Naive thymus-derived CD8-positive, alpha-beta T cell (primary cell): ENCODE measurements at places on chromosomes 3 and 15. TPM values are rescaled to one million over a fixed set of nuclear protein-coding genes. Genes with fewer than 3 reads are reported as not detected.

The CCR1 gene
- polyA plus RNA-seq: 2.0 TPM

The NLGN1 gene
- not detected for polyA plus RNA-seq

The HCLS1 gene
- polyA plus RNA-seq: 453 TPM

The NUP210 gene
- 82.7 TPM for polyA plus RNA-seq
